ENCODE measurements at places on chromosomes 5 and 9.

DNA sequence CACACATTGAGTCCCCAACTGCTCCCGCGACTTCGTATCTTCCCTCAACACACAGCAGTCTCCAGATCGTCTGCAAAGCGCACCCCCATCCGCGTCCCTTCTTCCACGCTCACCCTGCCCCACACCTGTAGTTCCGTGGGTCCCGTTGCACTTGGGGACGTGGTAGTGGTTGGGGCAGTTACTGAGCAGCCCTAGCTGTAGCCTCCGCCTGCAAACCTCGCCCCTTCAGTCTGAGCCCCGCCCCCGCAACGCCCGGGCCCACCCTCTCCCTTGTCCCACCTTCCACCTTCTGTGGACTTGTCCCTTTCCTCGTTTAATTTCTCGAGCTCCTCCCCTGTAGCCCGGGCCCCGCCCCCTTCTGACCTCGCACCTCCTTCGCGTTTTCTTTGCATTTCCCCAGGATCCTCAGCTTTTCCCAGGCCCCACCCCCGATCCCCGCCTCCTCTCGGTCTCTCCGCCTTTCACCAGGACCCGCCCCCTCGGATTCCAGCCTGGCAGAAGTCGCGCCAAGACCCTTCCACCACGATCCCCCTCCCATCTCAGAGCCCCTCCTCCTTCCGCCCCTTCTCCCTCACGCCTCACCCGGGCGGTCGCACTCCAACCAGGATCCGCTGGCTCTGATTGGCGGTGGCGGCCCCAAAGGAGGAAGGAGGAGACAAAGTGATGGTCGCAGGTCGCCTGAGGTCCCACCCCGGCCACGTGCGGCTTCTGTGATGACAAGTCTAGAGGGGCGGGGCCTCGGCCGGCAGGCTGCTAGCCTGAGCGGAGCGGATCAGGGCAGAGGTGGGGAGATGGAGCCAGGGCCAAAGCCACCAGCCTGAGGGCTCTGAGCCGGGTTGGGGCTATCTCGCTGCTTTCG, at the start of gene ATOSB:
ATOSB (minus strand) TSS at position 183 of the 859 bp plus-strand sequence. CDS start 7,588 bp downstream, outside the sequence.
- peak; percentile 97 for DNase-seq

DNA sequence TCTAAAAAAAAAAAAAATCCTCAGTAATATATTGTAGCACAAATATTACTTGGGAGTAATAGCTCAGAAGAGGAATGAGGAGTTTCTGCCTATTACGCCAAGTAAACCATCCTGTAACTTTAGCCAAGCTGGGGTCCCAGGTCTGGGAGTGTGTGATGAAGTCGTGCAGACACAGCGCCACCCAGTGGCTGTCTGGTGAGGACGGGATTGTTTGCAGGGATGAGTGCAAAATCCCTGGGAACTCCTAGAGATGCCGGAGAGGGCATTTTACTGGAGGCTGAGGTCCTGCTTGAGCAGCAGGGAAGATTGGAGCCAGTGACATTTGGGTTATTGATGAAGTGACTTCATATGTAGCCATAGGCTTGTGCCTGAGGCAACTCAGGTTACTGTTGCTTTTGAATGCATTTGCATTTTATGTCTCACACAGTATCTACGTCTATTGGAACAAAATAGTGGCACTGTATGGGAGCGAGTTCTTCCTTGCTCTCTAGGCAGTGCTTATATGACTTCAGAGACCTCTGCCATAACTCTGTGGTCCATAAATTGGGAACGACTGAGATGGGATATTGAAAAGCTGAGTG, 72.8 kb downstream of the PSAT1 start:
- peak; percentile 17 for DNase-seq

DNA sequence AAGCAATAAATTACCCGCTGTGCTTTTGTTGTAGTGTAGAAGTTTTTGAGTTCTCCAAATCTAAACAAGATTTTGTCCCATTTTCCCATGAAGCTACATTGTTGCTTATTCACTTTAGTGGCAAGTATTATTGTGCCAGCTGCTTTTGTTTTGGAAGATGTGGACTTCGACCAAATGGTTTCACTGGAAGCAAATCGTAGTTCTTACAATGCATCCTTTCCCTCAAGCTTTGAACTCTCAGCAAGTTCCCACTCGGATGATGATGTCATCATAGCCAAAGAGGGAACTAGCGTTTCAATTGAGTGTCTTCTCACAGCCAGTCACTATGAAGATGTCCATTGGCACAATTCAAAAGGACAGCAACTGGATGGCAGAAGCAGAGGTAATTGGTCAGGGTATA, 10.9 kb downstream of the MFAP3 start:
- peak; percentile 20 for DNase-seq

DNA sequence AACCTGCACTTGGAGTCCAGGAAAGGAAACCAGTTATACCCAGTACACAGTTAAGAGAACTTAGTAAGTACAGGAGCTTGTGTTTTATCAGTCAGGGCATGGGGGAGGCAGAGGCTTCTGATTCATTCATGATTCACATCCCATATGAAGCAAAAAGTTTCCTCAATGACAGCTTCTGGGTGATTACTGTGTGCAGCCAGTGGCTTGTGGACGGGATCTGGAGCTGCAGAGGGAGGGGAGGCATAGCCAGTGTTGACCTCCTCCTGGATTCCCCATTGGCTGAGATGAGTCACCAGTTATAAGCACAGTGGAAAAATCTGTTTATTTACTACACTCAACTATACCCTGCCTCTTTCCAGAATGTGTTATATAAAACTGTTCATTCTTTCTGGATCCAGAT, 17.7 kb downstream of the IL31RA start:
- DNase-seq: peak; percentile 90

DNA sequence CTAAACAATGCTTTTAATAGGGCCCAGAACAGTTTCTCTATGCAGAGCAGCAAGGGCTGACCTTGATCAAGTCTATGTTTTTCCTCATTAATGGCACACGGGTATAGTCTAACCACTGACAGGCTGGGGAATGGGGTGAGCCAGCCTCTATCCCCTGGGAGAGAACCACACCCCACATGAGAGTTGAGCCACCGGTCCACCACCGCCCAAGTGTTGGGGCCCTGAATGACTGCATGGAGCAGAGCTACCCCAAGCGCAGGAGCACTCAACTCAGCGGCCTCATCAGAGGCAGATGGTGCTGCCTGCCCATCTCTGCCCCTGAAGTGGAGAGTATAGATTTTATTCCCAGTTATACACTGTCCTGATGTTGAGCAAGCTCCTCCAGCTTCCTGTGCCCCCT, 247.9 kb upstream of the IRX1 start:
- no peak for DNase-seq

- DNase-seq: no peak
Measured at GRCh38 chr9:88464851-88465250, 70.1 kb upstream of the NXNL2 start.

- DNase-seq: no peak
Measured at GRCh38 chr5:97844797-97845196, 661.8 kb upstream of the RIOK2 start.

DNA sequence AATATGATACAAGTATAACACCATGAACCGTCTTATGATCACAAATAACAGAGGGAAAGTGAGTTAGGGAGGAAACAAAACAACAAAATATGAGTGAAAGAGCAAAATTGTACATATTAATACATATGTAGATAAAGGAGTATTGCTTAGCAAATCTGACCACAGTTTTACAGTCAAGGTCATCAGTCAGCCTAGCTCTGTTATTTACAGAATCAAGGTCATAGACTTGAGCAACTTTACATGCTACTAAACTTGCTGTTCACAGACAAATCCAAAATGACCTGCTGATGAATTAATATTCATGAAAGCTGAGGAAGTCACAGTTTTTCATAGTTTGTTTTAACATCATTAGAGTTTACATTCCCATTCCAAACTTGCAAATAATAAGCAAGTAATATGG, 1387.7 kb upstream of the ACO1 start:
- DNase-seq: no peak

DNA sequence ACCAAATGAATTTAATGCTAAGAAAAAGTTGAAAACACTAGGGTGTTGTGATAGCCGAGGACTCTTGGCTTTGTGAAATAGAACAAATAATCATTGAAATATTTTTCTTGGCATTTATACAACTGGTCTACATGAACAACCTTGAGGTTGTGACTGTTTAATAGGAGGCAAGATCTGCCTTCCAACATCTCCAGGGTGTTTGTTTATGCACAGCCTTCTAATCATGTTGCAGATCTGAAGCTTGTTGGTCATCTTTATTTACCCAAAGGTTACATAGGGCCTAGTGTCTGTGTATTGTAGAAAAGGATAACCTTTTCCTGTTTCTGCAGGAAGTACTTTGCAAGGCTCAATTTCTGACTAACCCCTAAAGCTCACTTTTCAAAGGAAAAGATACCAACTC, 65.2 kb upstream of the RANBP3L start:
- no peak for DNase-seq

- DNase-seq: no peak
Measured at GRCh38 chr5:147859962-147860640, 18.4 kb upstream of the SCGB3A2 start.

DNA sequence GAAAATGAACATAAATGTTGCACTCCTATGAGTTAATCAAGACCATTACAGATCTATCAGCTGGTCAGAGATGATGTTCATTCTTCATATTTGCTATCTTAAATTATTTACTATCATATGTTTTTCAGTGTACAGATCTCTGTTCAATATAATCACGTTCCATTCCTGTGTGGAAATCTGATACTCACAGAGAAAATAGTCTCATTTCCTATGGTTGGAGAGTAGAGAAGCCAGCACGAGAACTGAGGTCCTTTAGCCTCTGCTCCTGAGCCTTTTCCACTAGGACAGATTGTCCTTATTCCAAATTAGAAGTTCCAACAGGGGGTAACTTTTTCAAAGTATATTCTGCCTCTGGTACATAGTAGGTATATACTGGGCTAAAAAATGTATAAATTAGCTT, 29.2 kb downstream of the UGCG start:
- DNase-seq: no peak

- no peak for DNase-seq
Measured at GRCh38 chr5:14212838-14213237, 69.7 kb downstream of the TRIO start.

GRCh38 chr5:169149317-169149716, 151.6 kb downstream of the SLIT3 start:
- DNase-seq: no peak

DNA sequence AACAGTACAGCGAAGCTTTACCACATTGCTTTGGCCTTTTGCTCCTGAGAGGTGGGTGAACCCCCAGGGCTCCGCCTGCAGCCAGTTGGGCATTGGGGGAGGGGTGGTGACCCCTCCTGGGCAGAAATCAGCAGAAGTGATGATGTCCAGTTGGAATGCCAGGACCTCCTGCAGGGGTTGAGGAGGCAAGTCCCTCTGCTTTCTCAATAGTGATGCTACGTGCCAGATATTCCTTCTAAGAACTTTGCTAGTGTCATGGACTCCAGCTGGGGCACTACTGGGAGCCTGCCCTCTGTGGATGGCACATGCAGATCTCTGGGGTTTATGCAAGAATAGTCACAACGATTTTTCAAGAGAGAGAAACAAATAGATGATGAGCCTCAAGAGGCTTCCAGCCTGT, 95.6 kb downstream of the NDFIP1 start:
- DNase-seq: no peak

DNA sequence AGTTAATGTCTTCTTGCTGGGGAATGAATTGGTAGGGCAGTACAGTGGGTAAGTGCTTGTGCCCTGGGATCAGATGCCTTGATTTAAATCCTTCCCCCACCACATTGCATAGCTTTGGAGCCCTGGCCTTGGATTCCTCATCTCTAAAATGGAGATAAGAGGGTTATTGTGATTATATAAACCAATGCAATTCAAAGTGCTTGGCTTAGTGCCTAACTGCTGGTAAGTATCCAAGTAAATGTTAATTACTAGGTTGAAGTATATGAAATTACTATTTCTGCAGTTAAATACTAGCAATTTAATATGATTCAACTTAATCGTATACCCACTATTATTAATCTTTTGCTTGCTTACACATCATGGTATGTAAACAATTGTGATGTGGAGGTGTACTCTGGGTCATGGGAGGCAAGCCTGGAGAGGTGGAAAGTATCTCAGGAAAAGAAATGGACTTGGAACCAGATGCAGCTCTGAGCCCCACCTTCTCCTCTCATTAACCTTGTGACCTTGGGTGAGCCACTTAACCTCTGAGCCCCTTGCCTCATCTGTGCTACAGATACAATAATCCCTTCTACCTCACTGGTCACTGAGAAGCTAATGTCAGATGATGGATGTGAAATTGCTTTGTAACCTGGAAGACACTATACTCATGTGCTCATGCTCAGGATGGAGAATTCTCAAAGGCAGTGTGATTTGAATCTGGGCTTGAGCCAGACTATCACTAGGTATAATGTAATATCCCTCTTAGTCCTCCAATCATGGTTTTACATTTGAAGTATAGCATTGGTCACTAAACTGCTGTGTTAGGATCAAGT, 23.8 kb downstream of the NEUROG1 start:
- no peak for DNase-seq

DNA sequence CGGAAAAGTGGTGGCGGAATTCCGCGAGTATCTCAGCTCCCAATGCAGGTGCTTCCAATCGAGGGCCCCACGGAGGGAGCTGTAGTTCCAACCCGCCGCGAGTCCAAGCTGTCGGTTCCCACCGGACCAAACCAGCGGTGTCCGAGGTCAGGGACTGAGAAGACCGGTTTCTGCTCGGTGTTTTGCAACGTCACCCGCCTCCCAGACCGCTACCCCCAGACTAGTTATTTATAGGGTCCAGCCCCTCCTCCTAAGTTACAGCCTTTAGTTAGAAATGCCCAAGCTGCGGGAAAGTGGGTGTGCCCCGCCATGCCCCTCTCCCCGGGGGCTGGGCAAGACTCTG, 677 bp upstream of the MYORG start:
- DNase-seq: peak; percentile 46

- peak; percentile 81 for DNase-seq
Measured at GRCh38 chr5:35269006-35269405, 38.7 kb upstream of the PRLR start.

DNA sequence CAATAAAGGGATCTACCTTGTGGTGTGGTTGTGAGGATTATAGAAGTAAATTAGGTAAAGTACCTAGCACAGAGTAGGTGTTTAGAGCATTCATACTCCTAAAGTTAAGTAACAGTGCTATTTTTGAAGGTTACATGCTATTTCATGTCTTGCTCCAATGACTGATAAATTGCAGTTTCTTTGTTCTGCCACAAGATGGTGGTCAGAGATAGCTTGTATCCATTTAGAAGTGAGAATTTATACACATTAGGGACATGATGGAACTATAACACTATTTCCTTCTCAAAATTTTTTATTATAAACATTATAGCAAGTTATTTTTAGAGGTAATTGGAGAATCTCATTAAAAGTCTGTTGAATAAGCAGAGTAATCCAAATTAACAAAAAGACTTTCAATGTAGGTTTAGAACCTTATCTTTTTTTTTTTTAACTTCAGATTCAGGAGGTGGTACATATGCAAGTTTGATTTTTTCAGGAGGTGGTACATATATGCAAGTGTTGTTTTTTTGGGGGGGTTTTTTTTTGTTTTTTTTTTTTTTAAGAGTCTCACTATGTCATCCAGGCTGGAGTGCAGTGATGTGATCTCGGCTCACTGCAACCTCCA, 17.1 kb downstream of the MTREX start:
- DNase-seq: peak; percentile 43

- no peak for DNase-seq
Measured at GRCh38 chr5:36642089-36642488, 35.7 kb downstream of the SLC1A3 start.

GRCh38 chr9:137672907-137673791, 54.3 kb downstream of the EHMT1 start:
- DNase-seq: peak; percentile 40

- no peak for DNase-seq
Measured at GRCh38 chr9:68416936-68417564, 60.6 kb downstream of the PGM5 start.

GRCh38 chr5:148626081-148626613, 28.2 kb downstream of the HTR4 start:
- DNase-seq: no peak
